ENCODE measurements at places on chromosomes 7 and 10. TPM values are rescaled to one million over a fixed set of nuclear protein-coding genes. Genes with fewer than 3 reads are reported as not detected.

The AEBP1 gene
- total RNA-seq: 34.1 TPM

The MINDY3 gene
- 39.1 TPM for total RNA-seq

The GATA3 gene
- 0.28 TPM for total RNA-seq

The TRIM73 gene
- total RNA-seq: 0.19 TPM

The PRKAR2B gene
- 1.3 TPM for total RNA-seq

The PTN gene
- total RNA-seq: 8.2 TPM

The SFRP5 gene
- not detected for total RNA-seq

Measured in regular cardiac myocyte (primary cell).